ENCODE measurements at places on chromosomes 4 and X.
A peak's percentile ranks its signal among the peaks of the same experiment; 100 is the strongest.

GRCh38 chr4:188778905-188779304, 639.7 kb downstream of the TRIML1 start:
- no peak for DNase-seq

DNA sequence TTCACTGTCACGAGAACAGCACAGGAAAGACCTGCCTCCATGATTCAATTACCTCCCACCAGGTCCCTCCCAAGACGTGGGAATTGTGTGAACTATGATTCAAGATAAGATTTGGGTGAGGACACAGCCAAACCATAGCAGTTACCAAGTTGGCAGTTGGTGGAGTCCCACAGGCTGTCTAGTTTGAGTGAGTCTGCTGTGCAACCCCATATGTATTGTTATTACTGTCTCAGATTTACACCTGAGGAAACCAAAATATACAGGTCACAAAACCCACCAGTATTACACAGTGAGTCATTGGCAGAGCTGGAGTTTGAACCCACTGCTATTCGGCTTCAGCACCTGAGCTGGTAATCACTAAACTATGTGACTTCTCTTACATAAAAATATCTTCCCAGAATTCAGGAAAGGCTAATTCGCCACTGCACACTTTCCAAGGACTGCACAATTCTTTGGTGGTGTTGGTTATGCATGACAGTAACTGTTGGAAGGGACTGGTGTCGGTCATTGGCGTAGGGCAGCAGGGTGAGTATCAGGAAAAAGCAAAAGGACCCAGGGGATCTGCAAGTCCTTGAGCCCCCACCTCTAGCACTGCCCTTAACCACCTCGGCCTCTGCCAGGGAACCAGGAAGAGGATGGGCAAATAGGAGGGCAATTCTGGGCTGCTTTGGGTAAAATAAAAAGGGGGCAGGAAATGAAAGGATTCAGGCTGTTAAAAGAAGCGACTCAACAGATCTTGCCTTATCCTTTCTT, 110.1 kb downstream of the USP46 start:
- no peak for DNase-seq

GRCh38 chr4:92163348-92163747, 140.4 kb upstream of the GRID2 start:
- peak; percentile 6 for DNase-seq

GRCh38 chr4:74114234-74114633, 15.2 kb upstream of the CXCL2 start:
- no peak for DNase-seq

DNA sequence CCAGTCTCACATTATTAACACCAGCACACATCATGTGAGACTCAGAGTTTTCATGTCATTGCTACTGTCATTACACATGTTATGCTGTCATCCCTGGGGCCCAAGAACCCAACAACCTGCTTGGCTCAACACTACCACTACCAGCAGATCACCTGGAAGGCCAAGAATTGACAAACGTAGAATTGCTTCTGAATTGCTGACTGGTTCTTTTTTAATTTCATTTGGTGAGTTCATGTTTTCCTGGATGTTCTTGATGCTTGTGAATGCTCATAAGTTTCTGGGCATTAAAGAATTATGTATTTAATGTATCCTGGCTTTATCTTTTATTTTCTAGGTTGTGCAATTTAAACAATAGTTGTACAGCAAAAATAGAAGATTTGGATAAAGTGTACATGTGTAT, 40.2 kb downstream of the ACTRT1 start:
- no peak for DNase-seq

- no peak for DNase-seq
Measured at GRCh38 chrX:130555341-130555740, 153.6 kb downstream of the RBMX2 start.

- no peak for DNase-seq
Measured at GRCh38 chr4:4862071-4862551, 2.6 kb downstream of the MSX1 start.

GRCh38 chr4:178259566-178259965, 817.3 kb upstream of the AGA start:
- no peak for DNase-seq

DNA sequence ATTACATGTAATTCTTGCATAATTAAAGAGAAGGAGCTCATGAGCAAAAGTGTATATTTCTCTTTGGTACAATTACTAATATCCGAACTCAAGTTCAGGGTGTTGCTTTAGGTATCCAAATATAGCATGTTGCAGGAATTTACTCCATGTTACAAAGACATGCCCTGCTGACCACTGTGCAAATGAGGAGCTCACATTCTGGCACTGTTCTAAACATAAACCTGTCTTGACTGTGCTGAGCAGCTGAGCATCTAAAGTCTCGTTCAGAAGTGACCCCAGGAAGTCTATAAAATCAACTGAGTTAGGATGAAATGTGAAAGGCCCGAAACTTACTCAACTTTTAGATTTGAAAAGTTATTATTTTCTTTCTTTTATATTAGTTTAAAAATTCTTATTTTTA, 124.3 kb downstream of the STIM2 start:
- DNase-seq = no peak

- no peak for DNase-seq
Measured at GRCh38 chrX:86935988-86936387, 581.6 kb upstream of the KLHL4 start.

GRCh38 chr4:138105331-138105730, 136.8 kb downstream of the SLC7A11 start:
- DNase-seq = no peak

DNA sequence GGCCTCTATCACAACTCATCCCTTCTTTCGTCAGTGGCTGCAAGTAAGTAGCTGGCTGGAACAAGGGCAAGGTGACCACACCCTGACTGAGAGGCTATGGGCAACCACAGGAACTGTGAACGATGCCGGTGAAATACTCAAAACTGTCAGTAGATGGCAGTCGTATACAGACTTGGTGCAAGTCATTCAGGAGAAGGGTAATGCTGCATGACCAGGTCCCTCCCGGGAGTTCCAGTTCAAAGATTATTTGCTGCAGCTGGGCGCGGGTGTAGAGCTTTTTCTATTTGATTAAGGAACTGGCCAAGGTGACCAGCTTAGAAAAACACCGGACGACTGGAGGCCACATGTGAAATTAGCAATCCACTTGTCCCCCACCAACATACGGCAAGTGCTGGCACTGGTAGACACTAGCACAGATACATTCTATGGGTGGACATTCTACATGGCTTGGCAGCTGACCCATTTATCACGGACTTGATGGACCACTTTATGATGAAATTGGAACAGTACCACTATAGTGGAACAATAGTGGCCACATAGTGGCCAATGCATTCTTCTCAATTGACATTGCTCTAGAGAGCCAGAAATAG, 726.6 kb downstream of the TRAM1L1 start:
- DNase-seq = peak; percentile 65

Data from cardiac muscle cell (in vitro differentiated cells and primary cell).